ENCODE measurements at places on chromosomes 5 and 9. TPM values are rescaled to one million over a fixed set of nuclear protein-coding genes. Genes with fewer than 3 reads are reported as not detected.

GRCh38 chr5:170357955-170358444 lies 31.2 kb downstream of the KCNMB1 start:
- DNase-seq: no peak

DNA sequence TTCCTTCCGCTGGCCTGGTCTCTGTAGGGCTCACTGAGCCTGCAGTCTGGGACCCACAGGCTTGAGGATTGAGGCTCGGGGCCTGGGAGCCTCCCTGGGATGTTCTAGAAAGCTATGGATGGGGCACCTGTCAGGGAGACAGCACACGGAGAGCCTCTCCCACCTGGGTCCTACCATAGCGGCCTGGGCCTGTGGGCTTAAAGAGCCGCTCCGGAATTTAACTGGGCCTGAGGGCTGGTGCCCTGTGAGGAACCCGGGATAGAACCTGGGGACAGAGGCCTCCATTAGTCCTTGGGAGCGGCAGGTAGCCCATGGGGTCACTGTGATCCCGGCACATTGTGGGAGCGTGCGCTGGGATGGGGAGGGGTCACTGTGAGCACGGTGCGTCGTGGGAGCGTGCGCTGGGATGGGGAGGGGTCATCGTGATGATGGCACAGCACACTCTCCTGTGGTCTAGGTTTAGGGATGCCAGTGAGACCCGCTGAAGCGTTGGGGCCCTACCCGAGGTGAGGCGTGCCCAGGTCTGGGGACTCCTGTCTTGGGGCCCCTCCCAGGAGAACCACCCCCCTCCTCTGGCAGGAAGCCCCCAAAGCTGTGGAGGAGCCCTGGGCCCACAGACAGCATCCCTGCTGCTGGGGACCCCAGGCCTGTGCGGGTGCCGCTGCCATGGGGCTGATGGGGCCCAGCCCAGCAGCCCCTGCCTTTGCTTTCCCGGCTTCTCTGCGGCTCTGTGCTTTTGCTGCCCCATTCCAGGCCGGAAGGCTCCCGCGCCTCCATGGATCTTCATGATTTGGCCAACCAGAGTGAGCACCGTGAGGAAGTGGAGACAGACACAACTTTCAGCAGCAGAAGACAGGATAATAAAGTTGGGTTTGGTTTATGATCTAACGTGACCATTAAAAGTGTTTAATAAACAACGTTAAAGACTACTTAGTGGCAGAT lies 3.4 kb upstream of the CEP72 start:
- DNase-seq: no peak

- no peak for DNase-seq
These were observed 75.6 kb downstream of the ZFAND5 start for GRCh38 chr9:72289401-72289800.

DNA sequence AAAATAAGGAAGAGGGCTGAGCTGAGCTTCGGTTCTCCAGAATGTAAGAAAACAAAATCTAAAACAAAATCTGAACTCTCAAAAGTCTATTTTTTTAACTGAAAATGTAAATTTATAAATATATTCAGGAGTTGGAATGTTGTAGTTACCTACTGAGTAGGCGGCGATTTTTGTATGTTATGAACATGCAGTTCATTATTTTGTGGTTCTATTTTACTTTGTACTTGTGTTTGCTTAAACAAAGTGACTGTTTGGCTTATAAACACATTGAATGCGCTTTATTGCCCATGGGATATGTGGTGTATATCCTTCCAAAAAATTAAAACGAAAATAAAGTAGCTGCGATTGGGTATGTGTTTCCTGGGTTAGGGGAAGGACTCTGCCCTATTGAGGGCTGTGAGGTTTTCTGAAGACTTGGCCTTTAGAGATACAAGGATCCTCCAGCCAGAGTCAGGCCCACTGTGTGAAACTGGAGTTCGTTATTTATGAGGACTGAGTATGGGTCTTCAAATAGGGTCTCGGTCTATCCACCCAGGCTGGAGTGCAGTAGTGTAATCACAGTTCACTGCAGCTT lies 3.8 kb downstream of the EGR1 start:
- no peak for DNase-seq

GRCh38 chr5:98637557-98637956 lies 135.9 kb upstream of the RGMB start:
- DNase-seq: no peak

DNA sequence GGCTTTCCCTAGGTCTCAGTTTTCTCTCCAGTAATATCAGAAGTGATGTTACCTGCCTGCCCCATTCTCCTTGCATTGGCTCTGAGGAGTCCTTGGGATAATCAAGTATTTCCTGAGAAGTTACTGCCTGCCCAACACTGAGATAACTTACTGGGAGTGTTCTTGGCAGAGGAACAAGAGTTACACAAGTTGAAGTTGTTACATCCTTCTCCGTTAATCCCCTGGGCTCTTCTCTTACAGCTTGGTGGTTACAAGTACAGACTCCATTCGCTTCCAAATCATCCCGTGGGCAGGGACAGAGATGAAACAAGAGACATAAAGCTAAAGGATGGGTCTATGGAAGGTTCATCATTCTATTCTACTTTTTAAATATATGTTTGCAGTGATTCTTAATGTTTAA lies 74.1 kb upstream of the SAP30L start:
- DNase-seq: no peak

DNA sequence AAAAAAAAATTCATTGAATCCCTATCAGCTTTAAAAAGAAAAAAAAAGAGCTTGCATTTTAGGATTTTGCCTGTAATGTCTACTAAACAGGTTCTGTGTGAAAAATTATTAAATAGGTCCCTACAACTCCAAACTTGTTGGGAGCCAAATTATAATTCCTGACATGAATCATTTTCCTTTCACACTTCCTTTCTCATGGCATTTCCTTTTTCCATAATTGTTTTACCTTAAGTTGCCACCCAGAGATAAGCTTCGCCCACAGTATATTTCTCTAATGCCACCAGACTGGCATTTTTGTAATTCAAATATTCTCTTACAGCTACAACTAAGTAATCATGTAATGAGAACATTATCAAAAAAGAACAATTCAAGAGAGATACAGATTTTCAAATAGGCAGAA lies 348.8 kb downstream of the EFNA5 start:
- DNase-seq: no peak

DNA sequence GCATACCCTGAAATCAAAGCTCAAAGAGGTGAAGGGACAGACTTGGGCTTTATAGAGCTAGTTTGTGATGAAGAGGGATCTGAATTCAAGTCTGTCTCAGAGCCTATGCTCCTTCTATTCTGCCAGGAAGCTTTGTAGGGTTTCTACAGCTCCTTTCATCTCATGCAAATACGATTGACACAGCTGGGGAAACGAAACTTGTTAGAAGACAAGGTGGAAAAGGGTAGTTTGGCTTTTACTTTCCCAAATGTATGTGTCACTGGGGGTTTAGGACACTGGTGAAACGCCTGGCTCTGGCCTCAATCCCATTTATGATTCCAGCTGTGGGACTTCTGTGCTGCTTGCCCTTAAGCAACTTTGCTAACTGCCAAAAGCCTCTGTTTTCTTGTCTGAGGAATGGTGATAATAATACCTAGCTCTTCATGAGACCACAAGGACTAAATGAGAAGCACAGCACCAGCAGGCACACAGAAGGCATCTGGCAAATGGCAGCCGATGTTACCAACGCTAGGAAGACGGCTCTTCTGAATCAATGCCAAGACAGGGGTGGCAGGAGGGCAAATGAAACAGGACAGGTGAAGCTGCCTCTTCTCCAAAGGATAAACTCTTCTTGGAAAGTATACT lies 70.3 kb upstream of the EQTN start:
- no peak for DNase-seq

DNA sequence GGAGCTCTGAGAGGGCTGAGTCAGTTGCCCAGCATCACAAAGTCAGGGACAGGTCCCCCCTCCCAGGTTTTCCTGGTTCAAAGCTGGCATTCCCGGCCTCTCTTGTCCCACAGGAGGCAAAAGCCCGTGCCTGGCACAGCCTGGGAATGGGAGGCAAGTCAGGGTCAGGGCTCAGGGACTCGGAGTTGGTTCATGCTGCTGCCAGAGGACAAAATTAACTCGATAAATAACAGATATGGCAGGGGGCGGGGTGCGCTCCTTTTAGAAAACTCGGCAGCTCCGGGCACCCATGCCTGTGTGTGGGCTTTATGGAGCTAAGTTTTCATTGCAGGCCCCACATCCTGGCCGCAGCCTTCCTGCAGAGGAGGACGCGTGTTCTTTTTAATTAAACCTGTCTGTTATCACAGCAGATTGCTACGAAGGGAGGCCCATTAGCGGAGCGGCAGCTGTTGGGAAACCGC lies 62.8 kb upstream of the LMX1B start:
- no peak for DNase-seq

DNA sequence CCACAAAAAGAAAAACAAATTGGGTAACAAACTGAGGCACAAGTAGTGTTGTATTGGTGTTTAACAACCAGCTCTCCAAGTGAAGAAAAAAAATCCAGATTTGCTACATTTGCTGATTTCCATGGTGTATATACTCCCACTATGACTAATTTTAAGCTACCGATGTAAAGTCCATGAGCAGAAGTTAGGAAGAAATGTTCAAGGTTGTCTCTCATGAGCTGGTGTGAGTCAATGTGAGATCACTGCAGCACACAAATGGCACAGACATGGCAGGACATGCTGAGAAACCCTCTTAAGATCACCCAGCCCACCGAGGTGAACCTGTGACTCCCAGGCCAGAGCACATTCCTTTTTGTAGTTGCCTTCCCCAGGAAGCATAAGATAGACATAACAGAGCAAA lies 36.2 kb downstream of the SLC44A1 start:
- DNase-seq: no peak

DNA sequence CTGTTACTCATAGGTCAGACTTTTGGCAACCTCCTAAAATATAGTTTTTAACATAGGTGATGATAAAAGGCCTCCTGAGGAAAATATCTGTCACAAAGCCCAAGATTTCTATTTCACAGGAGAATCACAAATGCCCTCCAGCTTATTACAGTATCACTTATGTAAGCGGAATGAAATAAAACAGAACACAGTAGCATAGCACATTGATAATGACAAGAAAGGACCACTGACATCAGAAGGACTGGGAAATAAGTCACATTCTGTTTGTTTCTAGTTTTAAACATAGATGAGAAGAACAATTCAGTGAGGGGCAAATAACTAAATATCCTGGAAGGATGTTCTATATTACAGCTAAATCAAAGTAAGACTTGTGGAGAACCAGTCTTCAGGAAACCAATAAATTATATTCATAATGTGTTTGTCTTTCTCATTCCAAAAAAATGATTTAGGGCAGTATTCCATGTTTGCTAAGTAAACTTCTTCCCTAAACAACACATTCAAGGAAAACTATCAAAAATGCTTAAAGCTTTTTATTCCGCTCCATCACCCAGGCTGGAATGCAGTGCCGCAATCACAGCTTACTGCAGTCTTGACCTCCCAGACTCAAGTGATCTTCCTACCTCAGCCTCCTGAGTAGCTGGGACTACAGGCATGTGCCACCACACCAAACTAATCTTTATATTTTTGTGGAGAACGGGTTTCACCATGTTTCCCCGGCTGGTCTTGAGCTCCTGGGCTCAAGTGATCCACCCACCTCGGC lies 20.8 kb upstream of the CTNNAL1 start:
- DNase-seq: no peak

DNA sequence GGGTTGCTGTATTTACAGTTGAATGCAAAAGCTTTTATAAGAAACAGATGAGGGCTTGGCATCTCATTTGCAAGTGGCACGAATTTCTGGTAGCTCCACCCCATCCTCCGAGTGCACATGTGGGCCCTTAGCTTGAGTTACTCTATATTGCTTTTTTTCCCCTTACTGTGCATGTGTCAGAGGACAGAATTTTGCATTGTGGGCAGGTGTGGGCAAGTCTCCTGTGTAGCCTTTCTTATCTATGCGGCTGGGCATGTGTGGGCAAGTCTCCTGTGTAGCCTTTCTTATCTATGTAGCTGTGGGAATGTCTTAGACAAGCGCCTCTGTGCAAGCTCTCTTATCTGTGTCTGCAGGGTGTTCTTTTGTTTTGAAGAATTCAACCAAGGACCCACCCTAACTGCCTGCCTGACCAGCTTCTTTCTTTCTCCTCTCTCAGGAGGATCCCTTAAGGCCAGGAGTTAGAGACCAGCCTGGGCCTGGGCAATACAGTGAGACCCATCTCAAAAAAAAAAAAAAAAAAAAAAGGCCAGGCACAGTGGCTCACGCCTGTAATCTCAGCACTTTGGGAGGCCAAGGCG lies 34.1 kb upstream of the SIL1 start:
- DNase-seq: no peak

DNA sequence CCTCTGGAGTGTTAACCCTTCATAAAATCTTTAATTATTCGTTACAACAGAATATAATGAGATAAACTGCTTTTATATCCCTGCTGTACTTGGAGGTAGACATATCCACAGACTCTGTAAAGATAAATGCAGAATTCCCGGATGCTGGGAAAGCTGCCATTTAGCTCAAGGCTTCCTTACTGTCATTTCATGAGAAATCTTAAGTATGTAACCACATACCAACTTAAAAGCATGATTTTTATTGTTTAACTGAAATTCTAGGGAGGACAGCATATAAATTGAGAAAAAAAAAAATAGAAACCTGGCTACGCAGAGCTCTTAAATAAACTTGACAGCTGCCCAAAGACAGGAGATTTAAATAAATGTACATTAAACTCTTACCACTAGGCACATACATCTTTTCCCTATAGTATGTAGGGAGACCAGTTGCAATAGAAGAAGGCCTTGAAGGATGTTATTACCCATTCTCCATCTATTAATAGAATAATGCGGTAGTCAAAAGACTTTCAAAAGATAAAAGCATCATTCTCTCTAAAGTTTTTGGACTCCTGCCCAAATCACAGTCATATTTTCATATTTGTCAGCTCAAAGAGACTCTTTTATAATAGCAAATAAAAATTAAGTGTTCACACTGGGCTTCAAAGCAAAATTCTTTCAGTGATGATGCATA lies 373.8 kb downstream of the NDUFS4 start:
- no peak for DNase-seq

- DNase-seq: no peak
These were observed 207.1 kb upstream of the PAPPA start for GRCh38 chr9:115946530-115946929.

C9orf40 gene
- total RNA-seq: 3.4 TPM

PCDHGB4 gene
- total RNA-seq: 8.2 TPM

PTGES gene
- 6.3 TPM for total RNA-seq

YTHDC2 gene
- total RNA-seq: 31.1 TPM

TAF1L gene
- not detected for total RNA-seq

FOXD4 gene
- 1.7 TPM for total RNA-seq

FOXD4L4 gene
- 1.8 TPM for total RNA-seq

SLC27A6 gene
- not detected for total RNA-seq

FRMD3 gene
- 0.93 TPM for total RNA-seq

CTXN3 gene
- not detected for total RNA-seq

GOLM1 gene
- 177 TPM for total RNA-seq
